Neuronal stem cell (in vitro differentiated cells): ENCODE measurements at places on chromosomes 16 and 17.

GRCh38 chr17:7218166-7218565, 1.5 kb downstream of the DLG4 start:
- DNase-seq, result no peak

- no peak for DNase-seq
These were observed 84.0 kb downstream of the ANKRD11 start for GRCh38 chr16:89406277-89406888.

GRCh38 chr17:74568106-74568873, 981 bp upstream of the CD300H start:
- DNase-seq, result no peak

DNA sequence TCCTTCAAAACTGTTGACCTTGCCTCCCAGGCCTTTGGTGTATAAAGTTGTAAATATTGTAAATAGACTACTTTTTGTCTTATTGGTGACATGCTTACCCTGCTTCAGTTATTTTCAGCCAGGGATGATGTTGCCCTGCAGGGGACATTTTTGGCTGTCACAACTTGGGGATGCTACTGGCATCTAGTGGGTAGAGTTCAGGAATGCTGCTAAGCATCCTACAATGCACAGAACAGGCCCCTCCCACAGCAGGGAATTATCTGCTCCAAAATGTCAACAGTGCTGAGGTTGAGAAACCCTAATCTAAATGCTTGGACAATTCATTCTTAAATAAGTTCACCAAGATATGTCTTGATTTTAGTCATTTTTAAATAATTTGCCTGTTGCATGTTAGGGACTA, 459.8 kb downstream of the PMP22 start:
- peak; percentile 29 for DNase-seq

DNA sequence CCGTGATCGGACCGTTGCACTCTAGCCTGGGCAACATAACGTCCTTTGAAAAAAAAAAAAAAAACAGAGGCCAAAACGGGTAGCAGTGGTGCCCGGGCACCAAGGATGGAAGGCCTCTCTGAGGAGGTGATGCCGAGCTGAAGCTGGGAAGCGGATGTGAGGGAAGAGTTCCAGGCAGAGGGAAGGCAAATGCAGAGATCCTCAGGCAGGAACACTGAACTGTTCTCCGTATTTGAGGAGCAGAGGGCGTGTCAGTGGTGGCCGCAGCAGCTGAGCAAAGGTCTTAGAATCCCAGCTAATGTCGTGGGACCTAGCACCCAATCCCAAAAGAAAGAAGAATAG, 656 bp upstream of the KCTD13 start:
- DNase-seq, result no peak

DNA sequence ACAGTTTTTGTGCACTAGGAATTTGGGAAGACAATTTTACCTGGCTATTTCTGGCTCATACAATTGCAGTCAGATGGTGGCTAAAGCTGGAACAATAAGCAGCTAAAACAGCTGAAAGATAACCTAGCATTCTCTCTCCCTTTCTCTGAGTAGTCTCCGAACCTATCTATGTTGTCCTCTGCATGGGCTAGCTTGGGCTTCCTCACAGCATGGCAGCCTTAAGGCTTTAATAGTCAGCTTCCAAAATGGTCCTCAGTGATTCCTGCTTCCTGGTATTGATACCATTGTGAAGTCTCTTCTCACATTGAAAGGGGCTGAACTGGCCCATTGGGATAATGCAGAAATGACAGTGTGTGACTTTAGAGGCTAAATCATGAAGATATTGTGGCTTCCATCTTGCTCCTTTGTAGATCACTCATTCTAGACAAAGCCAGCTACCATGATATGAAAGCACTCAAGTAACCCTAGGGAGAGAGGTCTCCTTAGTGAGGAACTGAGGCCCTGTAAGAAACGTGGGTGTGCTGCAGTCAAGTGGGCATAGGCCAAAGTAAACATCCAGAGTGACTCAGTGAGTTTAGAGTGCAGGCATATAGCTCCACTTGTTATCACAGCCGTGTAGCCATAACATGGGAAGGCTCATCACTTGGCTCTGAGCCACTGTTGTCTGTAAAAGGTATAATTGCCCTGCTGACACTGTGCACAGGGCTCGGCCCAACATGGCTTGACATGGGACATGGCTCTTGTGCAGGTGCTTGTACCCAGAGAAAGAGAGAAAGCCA, 5.5 kb upstream of the VKORC1 start:
- DNase-seq, result no peak

DNA sequence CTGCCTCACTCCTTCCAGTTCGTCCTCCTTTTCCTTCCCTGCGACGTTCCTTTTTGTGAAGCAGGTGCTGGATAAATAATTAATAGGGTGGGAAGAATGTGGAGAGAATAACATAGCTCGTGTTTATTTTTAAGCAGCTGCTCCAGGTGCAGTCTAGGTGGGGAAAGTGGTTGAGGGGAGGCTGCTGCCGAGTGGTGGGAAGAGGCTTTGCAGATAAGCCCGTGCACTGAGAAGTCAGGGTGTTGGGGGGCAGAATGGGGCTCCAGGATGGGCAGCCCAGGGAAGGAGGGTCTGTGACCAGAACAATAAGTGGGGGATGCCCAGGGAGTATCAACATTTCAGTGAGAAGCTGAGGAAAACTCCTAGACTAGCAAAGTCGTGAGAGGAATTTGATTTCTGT, 300.5 kb downstream of the CPPED1 start:
- no peak for DNase-seq

- DNase-seq, result no peak
These were observed 19.7 kb downstream of the MAP2K6 start for GRCh38 chr17:69434164-69434579.

DNA sequence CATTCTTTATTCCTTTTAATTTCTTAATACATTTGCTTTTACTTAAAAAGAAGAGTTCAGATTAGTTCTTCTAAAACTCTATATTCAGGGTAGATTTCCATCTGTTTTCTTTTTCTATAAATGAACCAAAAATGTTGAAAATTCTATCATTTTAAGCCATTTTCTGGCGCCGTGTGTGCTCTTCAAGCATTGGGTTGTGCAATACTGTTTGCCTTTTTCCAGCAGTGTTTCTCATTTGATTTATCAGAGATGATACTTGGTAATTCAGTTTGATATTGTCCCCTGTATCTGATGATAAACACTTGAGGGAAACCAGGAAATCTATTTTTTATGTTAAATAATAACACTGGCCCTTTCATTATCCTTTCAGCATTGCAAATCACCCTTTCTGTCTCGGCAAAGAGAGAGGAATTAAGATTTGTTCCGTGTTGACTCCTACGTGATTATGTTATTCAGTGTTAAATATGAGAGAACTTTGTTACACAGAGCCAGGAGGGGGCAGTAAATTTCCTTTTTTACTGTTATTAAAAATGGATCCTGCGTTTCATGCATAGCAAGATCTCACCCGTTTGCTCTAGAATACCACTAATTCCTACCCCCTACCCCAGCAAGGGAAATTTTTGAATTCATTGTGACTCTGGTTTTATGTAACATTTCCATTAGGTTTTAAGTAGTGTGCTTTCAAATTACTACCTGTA, 606.9 kb upstream of the RBFOX1 start:
- no peak for DNase-seq

DNA sequence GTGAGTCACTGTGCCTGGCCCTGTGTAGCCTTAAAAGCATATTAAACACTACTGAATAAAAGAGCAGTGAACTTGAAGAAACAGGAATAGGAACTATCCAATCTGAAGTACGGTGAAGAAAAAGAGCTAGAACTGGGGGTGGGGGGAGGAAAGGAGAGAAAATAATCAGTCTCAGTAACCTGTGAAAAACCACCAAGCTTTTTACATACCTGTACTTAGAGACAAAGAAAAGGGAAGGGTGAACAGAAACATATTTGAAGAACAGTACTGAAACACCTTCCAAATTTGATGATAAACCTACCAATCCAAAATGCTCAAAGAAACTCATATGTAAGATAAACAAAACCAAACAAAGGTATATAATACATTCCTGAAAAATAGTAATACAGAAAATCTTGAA, 77.5 kb downstream of the USP32 start:
- no peak for DNase-seq

- DNase-seq, result peak; percentile 71
These were observed 26.9 kb downstream of the CD300A start for GRCh38 chr17:74493331-74493833.

DNA sequence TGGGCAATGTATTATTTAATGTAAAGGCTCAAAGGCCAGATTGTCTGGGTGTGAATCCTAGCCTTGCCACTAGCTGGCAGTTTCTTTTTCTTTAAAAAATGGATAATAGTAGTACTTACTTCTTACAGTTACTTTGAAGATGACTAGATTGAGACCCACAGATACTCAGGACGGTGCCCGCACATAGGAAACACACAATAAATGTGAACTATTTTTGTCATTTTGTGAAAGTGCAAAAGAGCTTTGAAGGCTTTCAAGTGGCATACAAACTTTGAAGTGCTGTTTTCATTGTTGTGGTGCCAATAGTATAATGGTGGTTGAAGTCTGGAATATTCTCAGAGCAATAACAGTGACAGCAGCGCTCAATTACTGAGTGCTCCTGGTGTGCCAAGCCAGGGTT, 63.6 kb downstream of the OTOA start:
- DNase-seq, result no peak

DNA sequence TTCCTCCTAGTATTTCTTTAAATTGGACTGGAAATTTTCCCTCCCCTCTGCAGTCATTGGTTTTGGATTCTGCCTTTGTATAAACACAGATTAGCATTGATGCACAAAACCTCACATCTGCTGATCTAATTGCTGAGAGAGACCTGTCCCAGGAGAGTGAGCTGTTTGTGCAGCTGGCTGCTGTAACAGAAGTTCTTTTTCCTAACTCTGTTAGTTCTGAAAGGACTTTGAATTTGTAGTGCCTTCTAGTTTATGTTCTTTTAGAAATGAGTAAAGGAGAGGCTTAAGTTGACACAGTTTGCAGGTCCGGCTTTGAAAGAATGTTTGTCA, 45.2 kb upstream of the KPNB1 start:
- no peak for DNase-seq

GRCh38 chr17:17518014-17518413, 21.8 kb upstream of the RASD1 start:
- DNase-seq, result no peak

- peak; percentile 56 for DNase-seq
These were observed 597 bp downstream of the LIG3 start for GRCh38 chr17:34980681-34981537.

GRCh38 chr16:80631581-80631980, 90.8 kb downstream of the DYNLRB2 start:
- DNase-seq, result no peak

GRCh38 chr17:81091774-81092517, 57.0 kb downstream of the BAIAP2 start:
- no peak for DNase-seq

DNA sequence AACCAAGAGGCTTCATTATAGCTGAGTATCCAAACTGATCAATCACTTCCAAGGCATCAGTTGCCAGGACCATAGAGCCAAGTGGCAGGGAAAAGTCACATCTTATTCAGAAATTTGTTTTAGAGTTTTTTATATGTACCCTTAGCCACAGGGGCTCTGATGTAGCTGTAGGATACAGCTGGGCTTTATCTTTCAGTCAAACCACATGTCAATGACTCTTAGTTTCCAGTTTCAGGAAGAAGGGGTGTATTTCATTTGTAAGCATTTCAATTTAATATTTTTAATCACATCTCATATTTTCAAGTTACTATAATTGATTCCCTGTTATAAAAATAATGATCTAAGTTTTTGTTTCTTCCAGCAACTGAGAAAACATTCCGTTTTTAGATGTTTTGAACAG, 2.9 kb upstream of the FLCN start:
- no peak for DNase-seq

- DNase-seq, result no peak
These were observed 6.7 kb downstream of the TBC1D24 start for GRCh38 chr16:2481676-2482075.
